ENCODE measurements at places on chromosomes 6 and 20.

DNA sequence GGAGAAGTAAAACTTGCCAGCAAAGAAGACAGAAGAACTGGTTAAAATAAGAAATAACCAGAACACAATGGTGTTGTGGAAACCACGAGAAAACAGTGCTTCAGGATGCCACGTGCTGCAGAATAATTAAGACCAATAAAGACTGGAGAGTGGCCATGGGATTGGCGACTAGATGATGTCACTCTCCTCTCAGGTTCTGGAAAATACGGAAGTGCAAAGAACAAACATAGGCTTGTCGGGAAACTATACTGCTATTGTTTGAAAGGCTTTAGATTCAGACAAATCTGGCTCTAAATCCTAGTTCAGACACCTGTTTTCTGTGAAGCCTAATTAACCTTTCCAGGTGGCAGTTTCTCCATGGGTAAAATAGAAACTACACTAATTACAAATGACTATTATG lies 138.4 kb upstream of the STXBP5 start:
- DNase-seq: no peak

DNA sequence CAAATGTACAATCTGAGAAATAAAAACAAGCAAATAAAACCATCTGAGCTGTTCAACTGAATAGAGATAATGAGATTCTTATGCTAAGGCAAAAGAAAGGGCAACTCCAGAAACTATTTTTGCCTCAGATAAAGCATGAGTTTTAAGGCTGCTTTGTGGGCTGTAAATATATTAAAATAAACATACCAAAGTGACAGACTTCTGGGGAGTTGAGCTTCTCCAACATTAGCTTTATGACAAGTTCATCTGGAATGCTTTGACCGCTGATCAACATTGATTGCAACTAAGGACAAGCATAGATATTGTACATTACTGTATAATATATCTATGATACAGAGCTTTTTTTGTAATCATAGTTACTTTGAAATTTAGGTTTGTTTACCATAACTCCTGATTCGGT lies 19.3 kb downstream of the AK9 start:
- no peak for DNase-seq

- no peak for DNase-seq
These were observed 20.7 kb downstream of the GATA5 start for GRCh38 chr20:62454904-62455636.

GRCh38 chr6:134519465-134519864 lies 201.6 kb upstream of the SGK1 start:
- DNase-seq: peak; percentile 46

DNA sequence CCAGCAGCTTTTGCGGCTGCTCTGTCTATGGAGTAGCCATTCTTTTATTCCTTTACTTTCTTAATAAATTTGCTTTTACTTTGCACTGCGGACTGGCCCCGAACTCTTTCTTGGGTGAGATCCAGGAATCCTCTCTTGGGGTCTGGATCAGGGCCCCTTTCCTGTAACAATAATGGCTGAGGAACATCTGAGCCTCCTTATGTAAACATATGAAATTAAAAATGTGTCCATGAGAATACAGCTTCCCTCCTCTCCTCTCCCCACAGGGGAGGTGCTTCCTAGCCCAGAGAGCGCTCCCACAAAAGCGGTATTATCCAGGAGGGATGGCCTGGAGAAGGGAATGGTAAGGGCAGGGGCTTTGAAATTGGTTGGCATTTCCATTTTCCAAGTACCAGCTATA lies 81.1 kb downstream of the PSMG4 start:
- DNase-seq: no peak

DNA sequence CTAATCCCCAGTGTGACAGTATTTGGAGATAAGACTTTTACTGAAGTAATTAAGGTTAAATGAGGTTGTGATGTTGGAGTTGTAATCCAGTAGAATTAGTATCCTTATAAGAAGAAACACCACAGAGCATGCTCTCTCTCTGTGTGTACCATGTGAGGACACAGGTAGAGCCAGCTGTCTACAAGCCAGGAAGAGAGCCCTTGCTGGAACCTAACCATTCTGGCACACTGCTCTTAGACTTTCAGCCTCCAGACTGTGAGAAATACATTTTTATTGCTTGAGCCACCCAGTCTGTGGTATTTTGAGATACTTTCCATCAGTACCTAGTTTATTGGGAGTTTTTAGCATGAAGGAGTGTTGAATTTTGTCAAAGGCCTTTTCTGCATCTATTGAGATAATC lies 110.2 kb downstream of the PHF3 start:
- no peak for DNase-seq

GRCh38 chr20:24129641-24130040 lies 141.1 kb upstream of the GGTLC1 start:
- DNase-seq: no peak

DNA sequence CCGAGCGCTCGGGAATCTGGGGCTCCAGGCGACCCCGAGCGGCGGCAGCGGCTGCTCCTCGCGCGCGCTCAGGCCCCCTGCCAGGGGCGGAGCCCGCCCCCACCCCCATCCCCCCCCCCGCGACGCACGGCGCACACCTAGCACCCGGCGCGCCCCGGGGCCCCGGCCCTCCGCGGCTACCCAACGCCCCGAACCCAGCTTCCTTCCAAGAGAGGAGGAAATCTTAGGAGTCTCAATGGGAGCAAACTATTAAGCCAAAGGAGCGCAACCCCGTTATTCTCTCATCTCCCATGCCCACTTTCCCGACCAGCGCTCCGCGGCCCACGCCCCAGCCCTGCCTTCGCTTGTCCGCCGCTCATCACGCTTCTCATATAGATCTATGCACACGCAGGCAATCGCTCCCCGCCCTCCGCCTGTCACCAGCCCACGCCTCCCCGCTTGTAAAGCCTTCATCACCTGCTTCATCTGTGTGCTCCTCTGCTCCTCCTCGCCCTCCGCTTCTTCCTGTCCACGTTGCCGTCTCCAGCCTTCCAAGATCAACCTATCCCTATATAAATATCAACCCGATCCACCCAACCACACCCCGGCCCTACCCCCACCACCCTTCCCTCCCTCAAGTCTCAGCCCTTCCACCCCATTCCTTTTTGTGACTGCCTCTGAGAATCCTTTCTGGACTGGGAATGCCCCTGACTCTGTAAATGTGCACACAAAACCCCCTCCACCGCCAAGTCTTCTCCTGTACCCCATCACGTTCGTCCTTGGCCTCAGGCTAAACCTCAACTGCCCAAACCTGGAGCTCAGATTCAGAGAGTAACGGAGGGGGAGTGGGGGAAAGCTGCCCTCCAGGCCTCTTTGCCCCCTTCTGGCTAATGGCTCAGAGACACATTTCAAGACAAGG lies at the start of gene DLK2:
Gene DLK2, minus strand, starts transcription at position 18 of the 898 bp plus-strand sequence. CDS start 723 bp downstream, outside the sequence.
- peak; percentile 42 for DNase-seq

DNA sequence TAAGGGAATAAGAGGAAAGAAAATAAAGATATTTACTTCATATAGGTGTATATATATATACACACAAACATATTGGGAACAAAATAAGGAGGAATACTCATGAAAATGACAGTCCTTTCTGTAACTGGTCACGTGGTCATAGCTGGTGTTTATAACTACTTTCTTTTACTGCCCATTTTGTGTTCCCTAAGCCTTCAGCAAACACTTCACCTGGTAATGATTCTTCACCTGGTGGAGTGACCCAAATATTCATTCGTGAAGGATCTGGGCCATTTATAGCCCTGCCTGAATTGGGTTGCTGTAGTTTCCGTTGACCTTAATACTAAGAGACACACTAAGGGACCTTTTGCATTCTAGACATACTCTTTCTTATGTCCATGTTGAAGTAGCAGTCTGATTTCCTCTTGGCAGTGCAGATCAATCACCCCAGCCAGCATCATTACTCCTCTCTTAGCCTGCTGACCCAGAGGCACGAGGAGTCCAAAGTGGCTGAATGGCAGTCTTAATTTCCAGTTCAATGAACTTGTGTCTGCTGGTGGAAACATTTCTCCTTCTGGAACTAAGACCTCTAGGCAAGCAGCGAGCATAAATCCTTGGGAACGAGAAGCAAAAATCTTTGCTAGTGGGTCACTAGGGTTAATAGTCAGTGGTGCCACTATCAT lies 39.9 kb upstream of the IYD start:
- no peak for DNase-seq

DNA sequence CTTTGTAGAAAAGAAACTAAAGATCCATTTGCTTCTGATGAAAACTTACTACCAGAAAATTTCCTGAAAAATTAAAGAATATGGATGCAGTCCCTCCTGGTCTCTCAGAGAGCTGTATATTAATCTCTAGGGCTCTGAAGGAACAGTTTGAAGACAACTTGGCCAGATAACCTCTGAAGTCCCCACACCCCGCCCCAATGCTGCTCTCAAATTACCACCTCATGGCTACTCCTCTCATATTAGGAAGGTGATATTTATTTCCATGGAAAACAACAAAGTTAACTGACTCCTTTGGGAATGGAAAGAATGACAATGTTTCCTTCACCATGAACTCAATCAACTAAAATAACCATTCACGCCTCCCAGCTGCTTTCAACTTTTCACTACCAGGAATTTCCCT lies 408.4 kb upstream of the FLRT3 start:
- DNase-seq: no peak

- no peak for DNase-seq
These were observed 56.4 kb upstream of the RPS6KA2 start for GRCh38 chr6:166683477-166683876.

GRCh38 chr6:46648869-46649492 lies 3.6 kb downstream of the CYP39A1 start:
- DNase-seq: no peak

DNA sequence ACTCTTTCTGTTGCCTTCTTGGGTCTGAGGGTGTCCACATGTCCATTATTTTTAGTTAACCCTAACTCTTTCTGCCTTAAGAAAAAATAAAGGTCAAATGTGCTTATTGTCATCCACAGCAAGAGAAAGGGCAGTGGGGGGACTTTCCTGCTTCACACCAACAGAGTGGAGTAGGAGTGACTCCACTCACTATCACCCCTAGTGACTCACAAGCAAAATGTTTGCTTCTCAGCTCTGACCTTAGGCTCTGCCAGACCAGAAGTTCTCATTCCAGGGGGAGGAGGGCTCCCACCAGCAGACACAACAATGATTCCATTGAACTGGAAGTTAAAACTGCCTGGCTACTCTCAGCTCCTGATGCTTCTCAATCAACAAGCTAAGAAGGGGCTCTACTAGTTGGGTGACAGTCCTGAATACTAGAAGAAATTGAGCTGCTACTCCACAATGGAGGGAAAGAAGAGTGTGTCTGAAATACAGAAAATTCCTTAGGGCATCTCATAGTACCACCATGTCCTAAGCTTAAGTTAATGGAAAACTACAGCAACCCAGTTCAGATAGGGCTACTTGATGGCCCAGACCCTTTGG lies 83.9 kb upstream of the AFDN start:
- DNase-seq: no peak

GRCh38 chr20:11376420-11376819 lies 541.3 kb upstream of the BTBD3 start:
- no peak for DNase-seq

GRCh38 chr20:61434341-61434781 lies 182.3 kb downstream of the CDH4 start:
- no peak for DNase-seq

DNA sequence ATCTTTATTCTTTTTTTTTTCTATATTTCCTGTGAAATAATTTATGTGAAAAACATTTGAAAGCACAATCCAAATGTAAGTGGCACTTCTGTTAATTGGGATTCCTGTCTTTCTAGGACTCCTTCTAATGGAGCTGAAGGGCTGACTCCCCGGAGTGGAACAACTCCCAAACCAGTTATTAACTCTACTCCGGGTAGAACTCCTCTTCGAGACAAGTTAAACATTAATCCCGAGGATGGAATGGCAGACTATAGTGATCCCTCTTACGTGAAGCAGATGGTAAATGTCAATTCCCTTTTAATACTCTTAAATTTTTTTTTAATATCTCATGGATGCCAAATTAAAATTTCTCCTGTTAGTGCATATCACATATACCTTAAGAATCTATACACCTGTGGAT lies 35.0 kb downstream of the CDC5L start:
- DNase-seq: no peak
